ENCODE measurements at places on chromosomes 12 and 14.

DNA sequence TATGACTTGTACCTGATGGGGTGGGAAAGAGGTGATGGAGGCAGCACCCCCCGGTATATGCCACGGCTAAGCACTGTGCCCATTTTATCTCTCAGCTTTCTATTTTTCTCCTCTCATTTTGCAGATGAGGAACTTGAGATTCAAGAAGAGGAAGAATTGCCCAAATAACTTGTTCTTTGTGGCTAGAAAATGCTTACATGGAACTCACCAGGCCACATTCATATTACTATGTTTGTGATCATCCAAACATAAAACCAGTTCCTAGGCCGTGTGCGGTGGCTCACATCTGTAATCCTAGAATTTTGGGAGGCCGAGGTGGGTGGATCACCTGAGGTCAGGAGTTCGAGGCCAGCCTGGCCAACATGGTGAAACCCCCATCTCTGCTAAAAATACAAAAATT is 14.5 kb upstream of the PSMD9 start:
- no peak for DNase-seq

DNA sequence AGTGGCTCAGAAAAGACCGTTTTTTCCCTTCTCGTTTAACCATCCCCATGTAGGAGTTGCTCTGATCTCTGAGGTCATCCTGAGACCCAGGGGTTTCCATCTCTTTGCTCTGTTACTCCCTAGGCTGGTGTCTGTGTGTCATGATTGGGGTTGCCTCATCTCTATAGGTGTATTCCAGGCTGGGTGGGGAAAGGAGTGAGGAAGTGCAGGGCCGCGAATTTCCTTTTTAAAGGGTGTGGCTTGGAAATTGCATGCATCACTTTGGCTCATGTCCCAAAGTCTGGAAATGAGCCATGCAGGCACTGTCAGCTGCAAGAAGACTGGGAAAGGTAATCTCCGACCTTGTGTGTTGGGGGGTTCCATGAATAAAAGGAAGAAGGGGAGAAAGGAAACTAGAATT is 201.9 kb downstream of the AACS start:
- no peak for DNase-seq

- DNase-seq = no peak
Observed at GRCh38 chr14:94213021-94213420, 38.9 kb downstream of the PPP4R4 start.

- no peak for DNase-seq
Observed at GRCh38 chr12:117521346-117521745, 159.9 kb upstream of the NOS1 start.

DNA sequence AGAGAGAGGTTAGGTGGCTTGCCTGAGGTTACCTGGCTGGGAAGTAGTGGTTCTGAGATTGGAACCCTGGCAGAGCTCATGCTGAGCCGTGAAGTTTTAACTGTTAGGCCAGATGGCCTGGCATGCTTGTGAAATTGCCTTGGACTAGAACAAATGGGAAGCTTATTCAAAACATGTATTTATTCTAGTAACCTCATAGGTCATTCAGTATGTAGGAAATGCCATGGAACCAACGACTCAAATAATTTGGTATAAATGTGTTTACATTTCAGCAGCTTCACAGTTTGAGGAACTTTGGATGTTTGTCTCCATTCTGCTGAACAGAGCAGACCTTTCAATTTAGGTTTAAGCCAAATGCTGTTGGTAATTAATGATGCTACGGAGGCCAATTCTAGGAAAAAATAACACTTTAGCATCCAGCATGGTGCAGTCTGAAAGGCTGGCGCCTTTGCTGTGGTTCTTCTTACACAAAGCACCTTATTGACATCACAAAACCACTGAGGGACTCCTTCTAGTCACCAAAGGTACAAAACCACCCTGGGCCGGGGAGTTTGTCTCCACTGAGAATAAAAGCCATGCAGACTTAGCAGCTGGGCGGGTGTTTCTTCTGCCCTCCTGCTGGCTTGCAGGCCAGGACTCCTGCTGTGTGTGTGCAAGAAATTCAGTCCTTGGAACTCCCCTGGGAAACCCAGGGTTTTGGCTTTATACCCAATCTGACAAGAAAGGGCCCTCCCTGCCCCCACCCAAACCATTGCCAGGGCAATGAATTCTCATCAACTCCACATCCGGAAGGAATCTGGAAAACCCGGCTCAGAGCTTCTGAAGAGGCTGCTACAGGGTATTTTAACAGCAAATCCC is 64.2 kb downstream of the ELK3 start:
- no peak for DNase-seq

- DNase-seq = peak; percentile 63
Observed at GRCh38 chr14:96275177-96276112, 19.4 kb downstream of the BDKRB1 start.

DNA sequence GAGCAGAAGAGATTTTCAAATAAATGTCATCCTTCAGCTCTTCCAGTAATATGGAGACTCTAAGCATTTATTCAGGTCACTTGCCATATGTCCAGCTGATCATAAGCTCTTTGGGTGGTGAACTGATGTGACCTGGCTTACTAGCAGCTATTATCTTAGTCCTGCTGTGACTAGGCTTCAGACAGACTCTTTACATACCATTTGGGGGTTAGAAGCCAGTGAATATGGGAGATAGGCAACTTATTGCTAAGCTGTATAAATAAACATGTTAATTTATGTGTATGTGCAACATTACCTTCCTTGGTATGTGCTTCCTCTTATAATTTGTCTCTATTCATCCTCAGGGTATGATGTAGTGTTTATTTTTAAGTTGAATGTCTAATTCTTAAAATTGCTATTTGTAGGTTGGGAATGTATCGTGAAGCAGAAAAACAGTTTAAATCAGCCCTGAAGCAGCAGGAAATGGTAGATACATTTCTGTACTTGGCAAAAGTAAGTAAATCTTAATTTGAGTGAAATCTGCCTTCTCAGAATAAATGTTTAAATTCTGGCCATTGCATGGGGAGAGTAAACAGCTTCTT is 32.4 kb downstream of the TTC8 start:
- DNase-seq = no peak

- no peak for DNase-seq
Observed at GRCh38 chr12:129559776-129560175, 344.0 kb downstream of the TMEM132D start.

- DNase-seq = no peak
Observed at GRCh38 chr14:76081642-76082041, 70.1 kb upstream of the GPATCH2L start.
